ENCODE measurements at places on chromosomes 13 and 19.

DNA sequence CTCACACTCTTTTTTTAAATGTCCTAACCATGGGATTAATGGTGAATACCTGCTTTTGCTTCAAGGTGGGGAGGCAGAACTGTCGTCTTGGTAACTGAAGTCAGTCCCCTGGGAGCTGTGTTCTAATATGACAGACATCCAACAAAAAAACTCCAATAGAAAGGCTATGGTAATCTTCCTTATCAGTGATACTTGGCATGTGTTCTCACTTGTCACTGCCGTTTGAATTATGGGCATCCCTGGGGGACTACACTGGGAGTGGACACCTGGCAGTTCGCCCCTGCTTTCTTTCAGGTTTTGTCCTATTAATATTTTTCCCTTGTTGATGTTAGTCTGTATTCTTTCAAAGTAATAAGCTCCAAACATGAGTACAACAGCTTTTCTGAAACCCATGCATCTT is 252.6 kb downstream of the SLITRK5 start:
- no peak for DNase-seq

DNA sequence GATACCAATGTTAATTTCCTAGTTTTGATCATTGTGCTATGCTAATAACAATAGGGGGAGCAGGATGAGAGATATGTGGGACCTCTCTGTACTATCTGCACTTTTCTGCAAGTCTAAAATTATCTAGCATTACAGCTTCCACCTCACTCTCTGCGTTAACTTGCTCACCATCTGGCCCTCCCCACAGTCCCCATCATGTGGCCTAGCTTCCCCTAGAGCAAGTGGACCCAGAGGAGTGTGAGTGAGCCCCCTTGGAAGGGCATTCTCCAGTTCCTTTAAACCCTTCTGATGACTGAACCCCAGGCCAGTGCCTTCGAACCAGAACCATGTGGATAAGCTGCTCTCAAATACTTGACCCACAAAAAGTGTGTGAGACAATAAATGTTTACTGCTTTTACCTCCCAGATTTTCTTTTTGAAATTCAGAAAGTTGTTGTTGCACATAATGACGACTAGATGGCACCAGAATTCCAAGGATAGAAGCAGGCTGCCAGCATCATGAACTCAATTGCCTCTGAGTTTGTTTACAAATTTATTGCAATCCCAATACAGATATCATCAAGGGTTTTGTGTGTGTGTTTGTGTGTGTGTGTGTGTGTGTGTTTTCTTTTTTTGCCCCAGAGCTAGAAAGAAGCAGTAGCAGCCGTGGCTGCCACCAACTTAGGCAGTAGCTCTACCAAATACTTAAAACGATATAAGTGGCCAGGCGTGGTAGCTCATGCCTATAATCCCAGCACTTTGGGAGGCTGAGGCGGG is 49.0 kb upstream of the ZNF780A start:
- DNase-seq: no peak

- no peak for DNase-seq
Measured at GRCh38 chr19:13094106-13094504, 8.6 kb downstream of the LYL1 start.

DNA sequence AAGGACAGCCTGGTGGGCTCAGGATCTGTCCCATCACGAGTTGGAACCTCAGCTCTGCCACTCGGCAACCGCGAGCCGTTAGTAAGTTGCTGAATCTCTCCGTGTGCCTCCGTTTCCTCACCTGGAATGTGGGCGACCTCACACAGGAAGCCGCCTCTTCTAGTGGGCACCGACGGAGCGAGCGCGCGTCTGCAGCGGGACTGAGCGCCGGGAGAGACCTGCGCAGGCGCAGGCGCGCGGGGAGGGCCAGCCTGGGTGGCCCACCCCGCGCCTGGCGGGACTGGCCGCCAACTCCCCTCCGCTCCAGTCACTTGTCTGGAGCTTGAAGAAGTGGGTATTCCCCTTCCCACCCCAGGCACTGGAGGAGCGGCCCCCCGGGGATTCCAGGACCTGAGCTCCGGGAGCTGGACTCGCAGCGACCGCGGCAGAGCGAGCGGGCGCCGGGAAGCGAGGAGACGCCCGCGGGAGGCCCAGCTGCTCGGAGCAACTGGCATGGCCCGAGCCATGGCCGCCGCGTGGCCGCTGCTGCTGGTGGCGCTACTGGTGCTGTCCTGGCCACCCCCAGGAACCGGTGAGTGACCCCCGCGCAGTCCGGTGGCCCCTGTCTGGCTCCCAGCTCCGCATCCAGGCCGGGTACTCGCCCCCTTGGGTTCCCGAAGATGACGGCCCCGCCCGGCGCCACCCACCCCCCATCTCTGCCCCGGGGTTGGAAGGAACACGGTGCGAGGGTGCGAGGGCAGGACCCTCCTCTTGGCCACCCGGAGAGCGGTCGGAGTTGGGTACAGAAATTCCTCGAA is at the start of gene PVR:
Gene PVR, plus strand, starts transcription at position 306 of the 797 bp plus-strand sequence. Its CDS starts 187 bp downstream, at position 493.
- peak; percentile 61 for DNase-seq

DNA sequence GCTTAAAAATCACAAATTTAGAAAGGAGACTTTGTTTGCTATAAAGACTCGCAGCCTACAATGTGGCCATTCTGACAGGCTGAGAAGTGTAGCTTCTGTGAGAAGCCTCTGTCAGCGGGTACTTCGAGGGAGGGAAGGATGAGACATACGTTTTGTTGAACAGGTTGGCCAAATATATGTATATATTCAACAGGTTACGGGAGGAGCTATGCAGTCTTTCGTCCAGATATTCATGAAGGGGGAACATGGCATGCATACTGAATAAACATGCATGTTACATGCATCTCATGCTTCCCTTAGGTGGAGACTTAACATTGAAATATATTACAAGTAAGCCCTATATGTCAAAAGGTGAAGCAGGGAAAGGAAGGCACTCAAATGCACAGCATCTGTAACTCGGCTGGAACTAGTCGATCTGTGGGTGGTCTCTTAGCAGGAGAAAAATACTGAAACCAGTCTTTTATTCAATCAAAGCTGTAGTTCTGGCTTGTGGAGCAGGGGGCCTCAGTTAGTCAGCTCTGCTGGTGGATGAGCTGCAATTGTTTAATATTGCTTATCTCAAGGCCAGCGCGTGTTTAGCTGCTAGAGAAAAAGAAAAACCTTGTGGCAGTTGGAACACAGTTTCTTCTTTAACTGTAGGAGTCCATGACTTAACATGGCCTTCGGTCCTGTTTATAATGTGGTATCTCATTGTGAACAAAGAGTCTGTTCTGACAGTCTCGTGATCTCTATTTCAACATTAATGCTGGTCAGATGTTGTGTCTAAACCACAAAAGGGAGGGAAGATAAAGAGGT is 94.3 kb downstream of the FAM216B start:
- no peak for DNase-seq

DNA sequence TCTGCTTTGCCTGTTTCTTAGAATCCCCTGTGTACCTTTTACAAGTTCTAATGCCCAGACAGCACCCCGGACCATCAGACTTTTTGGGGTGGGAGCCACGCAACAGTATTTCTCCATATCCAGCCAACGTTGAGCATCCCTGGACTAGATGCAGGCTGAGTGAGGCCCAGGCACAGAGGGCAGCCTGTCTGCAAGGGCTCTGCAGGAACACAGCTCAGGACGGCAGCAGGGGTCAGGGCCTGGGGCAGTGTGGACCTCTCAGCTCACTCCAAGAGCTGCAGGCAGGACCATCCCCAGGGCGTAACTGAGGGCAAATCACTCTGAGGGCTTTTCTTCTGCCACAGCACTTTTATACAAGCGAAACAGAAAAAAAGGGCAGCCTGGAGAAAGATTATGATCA is 95.8 kb downstream of the DNAJC15 start:
- DNase-seq: no peak

- no peak for DNase-seq
Measured at GRCh38 chr19:378706-379105, 30.2 kb downstream of the C2CD4C start.

DNA sequence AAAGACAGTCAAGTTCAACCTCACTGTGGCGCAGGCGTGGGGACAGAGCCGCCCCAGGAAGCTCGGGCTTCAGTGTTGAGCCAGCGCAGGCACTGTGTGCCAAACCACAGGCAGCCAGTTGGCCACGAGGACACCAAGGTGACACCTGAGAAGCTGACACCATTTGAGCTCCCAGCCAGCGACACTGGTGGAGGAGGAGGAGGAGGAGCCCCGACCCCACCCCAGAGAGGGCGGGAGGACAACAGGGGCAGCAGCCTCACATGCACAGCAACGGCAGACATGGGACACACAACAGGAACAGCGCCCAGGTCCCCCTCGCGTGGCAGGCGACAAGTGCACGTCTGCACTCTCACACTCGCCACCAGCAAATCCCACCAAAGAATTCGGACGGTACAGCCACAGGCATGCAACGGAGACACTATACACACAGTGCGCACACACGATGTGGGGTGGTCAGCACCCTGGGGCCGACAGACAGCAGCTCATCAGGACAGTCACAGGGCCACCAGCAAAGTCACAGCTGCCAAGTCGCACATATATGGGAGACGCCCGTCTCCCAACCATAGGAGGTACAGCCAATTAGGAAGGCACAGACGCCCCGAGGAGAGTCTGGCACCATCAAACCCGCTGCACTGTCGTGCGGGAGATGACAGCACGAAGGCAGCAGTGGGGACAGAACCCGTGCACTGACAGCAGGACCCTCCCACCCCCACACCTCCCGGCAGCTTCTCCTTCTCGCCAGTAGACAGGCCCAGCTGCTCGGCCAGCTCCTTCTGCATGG is 3.4 kb downstream of the EIF3G start:
- DNase-seq: no peak

DNA sequence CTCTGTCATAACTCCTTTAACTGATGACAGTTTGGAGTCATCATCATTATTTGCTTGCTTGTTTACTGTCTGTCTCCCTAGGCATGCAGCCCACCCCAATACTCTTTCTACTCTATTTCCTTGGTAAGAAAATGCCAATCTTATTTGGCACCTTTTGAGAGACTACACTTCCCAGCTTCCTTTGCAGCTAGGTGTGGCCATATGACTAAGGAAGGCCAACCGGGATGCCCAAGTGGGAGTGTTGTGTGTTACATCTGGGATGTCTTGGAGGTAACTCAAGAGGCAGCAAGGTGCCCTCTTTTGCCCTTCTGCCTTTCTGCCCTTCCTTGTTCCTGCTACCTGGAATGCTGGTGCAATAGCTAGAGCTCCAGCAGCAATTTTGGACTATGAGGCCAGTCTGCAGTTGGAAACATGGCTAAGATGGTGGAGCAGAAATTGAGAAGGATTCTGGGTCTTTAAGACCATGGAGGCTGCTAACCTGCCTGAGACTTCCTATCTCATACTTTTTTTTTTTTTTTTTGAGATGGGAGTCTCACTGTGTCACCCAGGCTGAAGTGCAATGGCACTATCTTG is 27.5 kb downstream of the C19orf81 start:
- no peak for DNase-seq

- no peak for DNase-seq
Measured at GRCh38 chr13:98224557-98224956, 47.5 kb upstream of the RNF113B start.

DNA sequence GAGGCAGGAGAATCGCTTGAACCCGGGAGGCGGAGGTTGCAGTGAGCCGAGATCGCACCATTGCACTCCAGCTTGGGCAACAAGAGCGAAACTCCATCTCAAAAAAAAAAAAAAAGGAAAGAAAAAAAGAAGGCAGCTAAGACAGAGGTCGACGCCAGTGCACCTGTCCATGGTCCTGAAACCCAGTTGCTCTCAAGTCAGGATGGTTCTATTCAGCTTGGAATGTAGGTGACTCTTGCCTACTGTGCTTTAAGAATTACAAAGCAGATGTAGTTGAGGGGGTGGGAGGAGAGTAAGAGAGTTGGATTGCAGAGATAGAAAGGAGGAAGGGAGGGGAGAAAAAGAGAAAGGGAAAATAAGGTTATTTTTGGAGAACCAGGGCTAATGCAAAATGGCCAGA is 18.7 kb downstream of the CACNG7 start:
- DNase-seq: peak; percentile 43

All from activated naive CD8-positive, alpha-beta T cell treated with anti-CD3 and anti-CD28 coated beads, Interleukin-2, amount 50 U/mL, for 24 hours (primary cell).